EL (cell line): ENCODE measurements at places on chromosomes 7 and 10.

DNA sequence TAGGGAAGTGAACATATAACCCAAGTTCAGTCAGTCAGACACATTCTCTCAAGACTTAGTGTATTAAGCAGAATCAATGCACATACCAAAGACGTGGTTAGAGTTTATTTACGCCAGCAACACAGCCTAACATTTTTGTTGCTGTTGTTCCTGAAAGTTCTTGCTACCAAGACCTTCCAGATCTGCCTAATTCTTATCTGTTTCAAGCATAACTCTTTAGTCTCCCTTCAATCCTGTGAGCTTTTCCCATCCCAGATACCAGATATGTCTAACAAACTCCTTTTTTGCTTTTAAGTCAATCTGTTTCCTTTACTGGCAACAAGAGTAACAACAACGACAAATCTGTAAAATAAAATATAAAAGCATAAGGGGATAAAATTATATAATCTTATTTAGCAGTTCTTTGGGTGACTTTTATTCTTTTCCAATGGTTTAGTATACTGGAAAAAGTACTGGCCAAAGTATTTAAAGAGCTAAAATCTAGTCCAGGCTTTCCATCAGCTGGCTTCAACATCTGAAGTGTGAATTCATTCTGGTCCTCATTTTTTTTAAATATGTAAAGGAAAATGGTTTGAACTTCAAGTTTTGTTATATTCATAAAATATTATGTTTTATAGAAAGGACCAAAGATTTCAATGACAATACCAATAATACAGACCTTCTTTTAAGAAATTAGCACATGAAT is 193.8 kb downstream of the IMMP2L start:
- no peak for DNase-seq

- no peak for DNase-seq
These were observed 89.9 kb downstream of the KAT6B start for GRCh38 chr10:74916283-74916682.

- peak; percentile 99 for DNase-seq
These were observed 74.5 kb downstream of the BMPER start for GRCh38 chr7:33979807-33980355.

DNA sequence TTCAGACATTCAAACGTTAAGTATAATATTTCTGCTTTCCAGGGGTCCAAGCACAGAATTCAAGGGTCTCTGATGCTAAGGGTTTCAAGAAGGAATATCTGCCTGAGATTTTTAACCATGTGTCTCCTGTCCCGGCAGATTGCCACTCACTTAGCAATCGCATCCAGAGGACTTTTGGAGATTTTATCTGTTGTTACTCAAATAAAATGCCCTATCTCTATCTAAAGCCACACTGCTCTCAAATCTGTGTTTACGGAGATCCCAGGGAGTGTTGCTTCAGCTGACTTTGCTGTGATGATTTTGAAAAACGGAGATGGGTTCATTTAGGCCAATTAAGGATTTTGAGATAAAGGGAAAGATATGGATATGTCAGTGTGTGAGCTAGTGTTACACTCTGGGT is 359.9 kb downstream of the DGKB start:
- DNase-seq: no peak

DNA sequence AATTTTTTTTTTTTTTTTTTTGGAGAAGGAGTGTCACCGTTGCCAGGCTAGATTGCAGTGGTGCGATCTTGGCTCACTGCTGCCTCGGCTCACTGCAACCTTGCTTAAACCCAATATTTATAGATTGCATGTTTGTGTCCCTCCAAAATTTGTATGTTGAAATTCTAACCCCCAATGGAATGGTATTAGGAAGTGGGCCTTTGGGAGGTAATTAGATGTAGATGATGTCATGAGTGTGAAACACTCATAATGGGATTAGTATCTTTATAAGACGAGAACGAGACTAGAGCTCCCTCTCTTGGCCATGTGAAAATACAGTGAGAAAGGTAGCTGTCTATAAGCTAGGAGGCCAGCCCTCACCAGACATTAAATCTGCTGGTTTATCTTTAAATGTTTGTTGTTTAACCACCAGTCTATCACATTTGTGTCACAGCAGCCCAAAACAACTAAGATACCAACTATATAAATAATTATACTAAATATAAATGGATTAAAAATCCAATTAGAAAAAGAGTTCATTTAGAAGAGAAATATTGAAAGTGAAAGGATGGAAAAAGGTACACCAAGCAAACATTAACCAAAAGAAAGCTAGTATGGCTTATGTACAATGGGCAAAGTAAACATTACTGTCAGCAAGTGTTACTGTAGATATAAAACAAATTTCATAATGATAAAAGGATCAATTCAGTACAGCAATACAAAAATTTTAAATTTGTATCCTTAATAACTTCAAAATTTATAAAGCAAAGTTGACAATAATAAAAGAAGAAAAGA is 9.3 kb downstream of the TCAF1 start:
- DNase-seq: peak; percentile 38

DNA sequence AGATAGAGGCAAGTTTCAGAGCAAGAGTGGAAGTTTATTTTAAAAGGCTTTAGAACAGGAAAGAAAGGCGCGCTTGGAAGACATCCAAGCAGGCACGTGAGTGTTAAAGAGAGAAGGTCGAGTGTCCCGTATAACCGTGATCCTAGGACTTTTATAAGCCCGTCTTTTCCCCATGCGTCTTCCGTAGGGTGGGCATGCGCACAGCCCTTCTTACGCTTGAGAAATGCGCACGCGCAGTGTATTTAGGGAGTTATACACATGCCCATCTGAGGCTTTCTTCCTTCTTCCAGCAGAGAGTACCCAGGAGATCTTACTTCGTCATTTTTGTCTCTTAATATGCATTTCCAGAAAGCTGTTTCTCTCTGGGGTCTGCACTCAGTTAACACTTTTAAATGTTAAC is 52.4 kb downstream of the CALD1 start:
- no peak for DNase-seq

GRCh38 chr7:132317701-132318351 is 258.4 kb downstream of the PLXNA4 start:
- no peak for DNase-seq

GRCh38 chr7:94972296-94972695 is 64.9 kb downstream of the PPP1R9A start:
- peak; percentile 61 for DNase-seq

- peak; percentile 95 for DNase-seq
These were observed 8.8 kb downstream of the DRGX start for GRCh38 chr10:49387071-49387470.

DNA sequence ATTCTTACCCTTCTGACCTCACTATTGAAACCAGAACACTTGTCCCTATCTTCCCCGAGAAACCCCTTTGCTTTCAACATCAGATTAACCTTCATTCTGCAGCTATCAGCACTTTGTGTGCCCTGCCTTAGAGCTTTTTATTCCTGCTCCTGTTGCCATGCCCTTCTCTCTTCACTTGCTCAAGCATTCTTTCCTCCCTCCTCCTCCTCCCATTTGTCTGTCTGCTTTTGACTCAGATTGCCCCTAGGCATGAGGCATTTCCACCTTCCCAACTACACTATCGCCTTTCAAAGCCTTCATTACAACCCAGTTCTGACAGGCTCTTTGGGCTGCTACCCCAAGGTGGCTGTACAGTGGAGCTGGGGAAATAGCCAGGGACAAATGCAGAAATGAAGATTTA is 143.3 kb downstream of the SLC25A13 start:
- DNase-seq: peak; percentile 31

GRCh38 chr10:8527773-8528172 is 473.3 kb downstream of the GATA3 start:
- DNase-seq: no peak

GRCh38 chr7:50142425-50143017 is 49.5 kb upstream of the ZPBP start:
- peak; percentile 16 for DNase-seq

DNA sequence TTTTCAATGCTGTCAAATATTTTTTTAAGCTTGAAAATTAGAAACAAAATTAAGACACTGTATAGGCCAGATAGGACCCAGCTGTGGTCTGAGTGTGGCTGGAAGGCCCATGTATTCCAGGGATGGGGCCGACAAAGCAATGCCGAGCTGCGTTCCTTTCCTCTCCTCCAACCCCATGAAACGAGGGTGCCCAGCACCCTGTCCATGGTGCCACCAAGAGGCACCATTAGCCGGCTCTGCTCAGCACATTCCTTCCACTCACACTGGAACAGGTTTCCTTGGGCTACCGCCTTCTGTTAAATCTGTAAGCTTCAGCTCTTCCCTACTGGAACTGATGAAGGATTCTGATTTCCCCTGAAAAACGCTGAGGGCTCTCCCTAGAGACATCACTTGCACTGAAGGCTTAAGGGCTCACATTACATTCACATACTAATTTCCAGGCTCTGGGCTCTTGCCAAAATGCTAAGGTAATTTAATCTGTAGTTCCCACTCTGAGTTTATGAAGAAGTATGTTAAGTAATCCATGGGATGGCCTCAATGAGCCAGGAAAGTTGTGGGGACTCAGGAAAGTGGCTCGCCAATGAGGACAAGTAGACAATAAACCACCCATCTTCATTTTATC is 73.7 kb upstream of the CAMK2B start:
- DNase-seq: no peak

GRCh38 chr10:72173619-72174296 is 42.1 kb upstream of the ANAPC16 start:
- DNase-seq: peak; percentile 53

- DNase-seq: no peak
These were observed 187.5 kb downstream of the EVX1 start for GRCh38 chr7:27430105-27430504.

DNA sequence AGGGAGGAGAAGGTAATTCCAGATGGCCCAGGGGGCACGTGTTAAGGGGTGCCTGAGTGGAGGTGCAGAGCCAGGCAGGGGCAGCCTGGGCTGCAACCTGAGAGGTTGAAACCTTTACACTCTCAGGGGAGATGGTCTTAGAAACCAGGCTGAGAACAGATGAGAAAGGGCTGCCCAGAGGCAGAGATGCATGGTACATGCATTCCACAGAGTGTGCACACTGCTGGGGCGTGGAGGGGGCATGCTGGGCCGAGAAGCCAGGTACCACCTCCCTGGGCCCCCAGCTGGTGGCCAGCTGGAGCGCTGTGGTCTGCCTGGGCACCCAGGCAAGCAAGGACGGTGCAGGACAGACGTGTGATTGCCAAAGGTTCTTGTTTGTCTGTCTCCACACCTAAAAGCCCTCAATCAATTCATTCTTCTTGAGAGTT is 14.1 kb upstream of the CSGALNACT2 start:
- no peak for DNase-seq

DNA sequence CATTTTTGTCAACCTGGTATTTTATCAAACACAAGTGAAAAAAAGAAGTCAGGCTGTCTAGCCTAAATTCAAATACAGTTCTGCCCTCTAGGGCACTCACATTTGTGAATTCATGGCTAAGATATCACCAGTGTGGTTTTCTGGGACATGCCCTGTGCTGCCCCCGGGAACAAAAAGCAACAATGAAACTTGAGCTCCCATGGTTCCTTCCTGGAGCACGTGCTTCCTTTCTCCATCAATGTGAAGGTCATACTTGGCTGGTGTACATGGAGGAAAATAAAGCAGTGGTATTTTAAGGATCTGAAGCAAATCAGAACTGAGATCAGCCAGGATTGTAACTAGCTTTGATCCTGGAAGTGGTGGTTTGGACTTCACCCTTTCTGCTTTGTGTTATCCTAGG is 128.9 kb upstream of the FRMD4A start:
- no peak for DNase-seq

GRCh38 chr10:91742229-91742628 is 56.0 kb upstream of the TNKS2 start:
- no peak for DNase-seq

DNA sequence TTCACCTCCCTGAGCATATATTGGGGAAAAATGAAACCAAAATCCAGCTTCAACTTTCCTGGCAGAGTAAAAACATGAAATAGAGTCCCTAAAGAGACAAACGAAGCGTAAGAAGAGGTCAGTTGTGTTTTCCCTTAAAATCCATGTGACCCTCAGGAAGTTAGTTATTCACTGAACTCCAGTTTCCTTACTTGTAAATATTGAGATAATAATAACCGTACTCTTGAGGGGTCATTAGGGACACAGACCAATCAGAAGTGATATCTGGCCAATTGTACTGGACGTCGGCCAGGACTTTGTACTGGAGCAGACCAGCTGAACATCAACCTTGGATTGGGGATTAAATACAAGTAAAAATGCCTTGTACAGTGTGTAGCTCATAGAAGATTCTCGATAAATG is 167.0 kb downstream of the GATA3 start:
- no peak for DNase-seq

DNA sequence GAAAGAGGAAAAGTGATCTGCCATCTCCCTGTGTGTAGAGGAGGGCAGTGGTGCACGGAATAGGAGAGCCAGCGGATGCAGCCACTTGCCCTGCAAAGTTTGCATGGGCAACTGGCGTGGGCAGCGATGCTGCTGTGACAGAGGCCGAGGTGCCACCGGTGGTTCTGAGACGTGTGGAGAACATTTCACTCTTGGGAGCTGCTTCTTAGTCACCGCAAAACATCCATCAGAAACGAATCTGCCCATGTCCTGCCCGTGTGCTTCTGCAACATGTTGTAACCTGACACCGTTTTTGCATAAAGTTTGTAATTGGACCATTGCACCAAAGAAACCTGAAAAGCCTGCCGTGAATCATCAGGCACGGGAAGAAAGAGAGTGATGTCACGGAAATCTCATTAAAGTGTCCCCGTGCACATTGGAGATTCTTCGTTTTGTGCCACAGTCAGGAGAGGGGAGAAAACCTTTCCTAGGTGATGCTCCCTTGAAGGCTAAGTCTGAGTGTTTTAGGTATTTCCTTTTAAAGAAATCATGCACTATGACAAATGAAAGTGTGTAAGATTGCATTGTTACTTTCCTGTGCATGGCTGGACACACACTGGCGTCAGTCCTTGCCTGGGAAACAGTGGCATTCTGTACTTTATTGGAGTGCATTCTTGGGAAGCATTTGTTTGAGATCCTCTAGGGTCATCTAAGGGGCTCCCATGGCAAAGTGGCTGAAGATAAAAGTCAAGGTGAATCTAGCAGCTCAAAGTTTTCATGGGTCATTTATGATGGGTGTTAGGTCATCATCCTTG is 302.6 kb downstream of the KLF6 start:
- peak; percentile 92 for DNase-seq

GRCh38 chr7:134750083-134751062 is 29.1 kb upstream of the CALD1 start:
- peak; percentile 59 for DNase-seq

DNA sequence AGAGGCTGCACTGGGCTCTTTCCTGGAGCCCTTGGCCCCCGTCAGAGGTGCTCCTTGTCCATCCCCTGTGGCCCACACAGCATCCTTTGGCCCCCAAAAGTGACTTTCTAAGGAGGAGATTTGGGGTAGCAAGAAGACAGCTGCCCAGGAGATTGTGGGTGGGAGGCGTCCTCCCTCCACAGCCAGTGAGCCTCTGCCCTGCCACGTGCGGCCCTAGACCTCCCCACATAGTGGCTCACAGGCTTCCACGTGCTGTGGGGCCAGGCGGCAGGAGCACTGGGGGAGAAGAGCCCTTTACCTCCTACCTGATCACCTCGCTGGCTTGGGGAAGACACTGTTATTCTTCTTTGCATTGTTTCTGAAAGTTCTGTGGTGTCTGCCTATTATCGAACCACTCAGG is 178.8 kb downstream of the TCERG1L start:
- no peak for DNase-seq

DNA sequence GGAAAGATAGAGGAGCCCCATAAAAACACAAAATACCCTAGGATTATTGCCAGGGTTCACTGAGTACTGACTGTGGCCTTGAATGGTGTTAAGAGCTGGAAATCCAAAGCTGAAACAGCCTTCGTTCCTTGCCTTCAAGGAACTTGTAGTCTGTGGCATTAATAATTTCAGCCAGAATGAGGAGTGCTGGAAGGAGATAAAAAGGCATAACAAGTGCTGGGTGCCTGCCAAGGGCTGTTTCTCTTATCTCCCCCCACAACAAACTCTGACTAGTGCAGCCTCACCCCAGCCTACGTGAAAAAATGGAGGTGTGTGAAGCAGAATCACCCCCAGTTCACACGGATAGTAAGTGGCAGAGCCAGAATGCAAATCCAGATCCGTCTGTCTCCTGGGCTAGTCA is 199.1 kb upstream of the LYZL2 start:
- no peak for DNase-seq
